ENCODE measurements at places on chromosomes 16 and 17.

- no peak for DNase-seq
These were observed 95.3 kb downstream of the ZNF18 start for GRCh38 chr17:11901931-11902330.

DNA sequence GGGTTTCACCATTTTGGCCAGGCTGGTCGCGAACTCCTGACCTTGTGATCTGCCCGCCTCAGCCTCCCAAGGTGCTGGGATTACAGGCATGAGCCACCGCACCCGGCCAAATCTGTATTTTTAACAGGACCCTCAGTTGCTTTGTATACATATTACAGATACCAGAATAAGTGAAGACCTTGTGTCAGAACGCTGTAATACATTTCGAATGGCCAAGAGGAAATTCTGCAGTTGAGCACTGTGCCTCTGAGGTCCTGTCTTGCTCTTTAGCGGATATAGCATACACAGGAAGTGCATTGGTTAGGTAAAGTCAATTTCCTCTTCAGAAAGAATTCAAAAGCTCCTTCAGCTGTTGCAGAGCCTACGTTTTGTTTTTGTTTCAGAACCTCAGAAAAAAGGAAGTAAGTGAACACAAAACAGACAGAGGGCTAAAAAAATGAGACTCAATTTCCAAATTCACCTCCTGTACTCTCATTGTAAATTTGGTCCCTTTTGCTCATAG, 15.7 kb downstream of the CRLF3 start:
- peak; percentile 85 for DNase-seq

DNA sequence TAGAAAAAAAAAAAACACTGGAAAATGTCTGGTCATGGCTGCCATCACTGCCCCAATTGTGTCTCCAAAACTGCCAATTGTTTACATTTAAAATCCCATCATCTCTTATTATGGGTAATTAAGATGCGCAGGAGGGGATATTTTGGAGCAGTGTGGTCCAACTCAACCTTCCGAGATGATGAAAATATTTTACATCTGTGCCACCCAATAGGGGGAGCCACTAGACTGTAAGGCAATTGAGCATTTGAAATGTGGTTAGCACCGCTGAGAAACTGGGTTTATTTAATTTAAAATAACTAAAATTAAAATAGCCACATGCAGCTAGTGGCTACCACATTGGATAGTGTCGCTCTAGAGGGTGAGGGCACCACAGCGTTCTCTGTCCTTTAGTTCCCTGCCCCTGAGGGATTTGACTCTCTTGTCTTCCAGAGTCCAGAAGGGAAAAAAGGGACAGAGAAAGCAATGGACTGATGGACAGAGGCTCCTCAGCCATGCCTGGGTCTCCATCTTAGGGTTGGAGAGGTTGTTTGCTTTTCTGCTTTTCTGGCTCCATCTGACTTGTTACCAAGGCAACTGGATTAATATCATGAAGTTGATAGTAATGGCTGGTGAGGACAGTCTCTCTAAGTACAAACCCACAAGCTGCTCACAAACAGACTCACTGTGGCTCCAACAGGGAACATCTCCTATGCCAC, 3.5 kb downstream of the MPO start:
- DNase-seq = peak; percentile 68

DNA sequence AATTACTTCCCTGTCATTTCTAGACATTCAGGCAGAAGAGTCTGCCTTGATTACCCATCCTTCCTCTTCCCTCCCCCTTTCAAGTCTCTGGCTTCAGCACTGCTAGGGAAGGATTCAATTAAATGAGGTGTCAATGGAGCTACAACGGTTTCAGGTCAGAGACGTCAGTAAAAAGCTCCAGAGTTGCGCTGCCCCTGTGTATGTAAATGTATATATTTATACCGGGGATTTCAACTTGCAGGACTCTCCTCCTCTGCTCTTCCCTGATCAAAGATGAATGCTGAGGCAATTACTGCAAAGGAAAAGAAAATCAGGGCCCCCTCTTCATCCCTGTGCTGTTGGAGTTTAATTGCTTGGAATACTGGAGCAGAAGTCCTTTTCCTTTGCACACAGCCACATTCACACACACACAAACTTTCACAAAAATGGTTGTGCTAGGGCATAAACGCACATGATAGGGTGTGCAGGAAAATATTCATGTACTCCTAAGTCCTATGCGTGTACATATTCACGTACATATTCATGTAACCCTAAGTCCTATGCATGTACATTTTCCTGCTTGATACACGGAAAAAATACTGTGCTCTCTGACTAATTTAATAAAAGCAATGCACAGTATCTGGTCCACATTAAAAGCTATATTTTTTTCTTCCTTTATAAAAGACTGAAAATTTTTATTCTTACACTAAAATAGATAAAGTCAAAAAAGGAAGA, 129.7 kb upstream of the PMFBP1 start:
- DNase-seq = no peak

DNA sequence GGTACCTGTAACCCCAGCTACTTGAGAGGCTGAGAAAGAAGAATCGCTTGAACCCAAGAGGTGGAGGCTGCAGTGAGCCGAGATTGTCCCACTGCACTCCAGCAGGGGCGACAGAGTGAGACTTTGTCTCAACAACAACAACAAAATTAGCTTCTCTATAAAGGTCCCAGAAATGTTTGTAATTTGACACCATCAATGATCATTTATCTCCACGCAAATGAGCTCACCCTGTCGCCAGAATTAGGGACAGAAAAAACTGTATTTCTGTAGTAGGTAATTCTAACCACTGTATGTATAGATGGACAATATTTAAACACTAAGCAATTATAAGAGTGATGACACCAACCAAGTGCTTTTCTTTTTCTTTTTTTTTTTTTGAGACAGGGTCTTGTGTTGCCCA, 10.7 kb downstream of the C17orf78 start:
- DNase-seq = no peak

DNA sequence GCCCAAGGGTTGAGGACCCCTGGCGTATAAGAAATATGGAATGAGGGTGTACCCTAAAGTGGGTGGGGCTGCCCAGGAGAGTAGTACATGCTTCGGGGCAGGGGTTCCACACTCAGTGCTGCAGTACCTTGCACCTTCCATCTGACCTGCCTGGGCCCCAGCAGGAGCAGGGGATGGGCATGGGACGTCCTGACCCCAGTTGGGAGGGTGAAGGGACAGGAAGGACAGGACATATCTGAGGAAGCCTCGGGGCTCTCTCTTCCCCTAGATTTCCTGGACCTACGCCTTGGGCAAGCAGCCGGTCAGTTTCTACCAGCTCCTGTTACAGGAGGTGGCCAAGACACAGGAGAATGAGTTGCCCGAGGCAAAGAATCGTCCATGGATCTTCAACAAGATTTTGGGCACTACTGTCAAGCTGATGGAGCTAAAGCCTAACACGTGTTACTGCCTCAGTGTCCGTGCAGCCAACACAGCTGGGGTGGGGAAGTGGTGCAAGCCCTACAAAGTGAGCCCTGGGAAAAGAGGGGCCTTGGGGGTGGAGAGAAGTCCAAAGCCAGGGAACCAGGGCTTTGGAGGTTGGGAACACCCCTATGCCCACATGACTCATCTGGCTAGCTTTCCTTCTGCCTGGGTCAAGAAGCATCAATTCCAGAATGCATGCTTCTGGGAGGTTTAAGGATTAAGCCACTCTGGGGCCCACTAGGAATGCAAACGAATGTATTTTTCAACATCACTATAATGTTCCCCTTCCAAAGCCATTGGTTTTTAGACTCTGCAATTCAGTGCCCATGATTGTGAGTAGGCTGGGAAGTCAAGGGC, 7.9 kb downstream of the FNDC8 start:
- DNase-seq = no peak

DNA sequence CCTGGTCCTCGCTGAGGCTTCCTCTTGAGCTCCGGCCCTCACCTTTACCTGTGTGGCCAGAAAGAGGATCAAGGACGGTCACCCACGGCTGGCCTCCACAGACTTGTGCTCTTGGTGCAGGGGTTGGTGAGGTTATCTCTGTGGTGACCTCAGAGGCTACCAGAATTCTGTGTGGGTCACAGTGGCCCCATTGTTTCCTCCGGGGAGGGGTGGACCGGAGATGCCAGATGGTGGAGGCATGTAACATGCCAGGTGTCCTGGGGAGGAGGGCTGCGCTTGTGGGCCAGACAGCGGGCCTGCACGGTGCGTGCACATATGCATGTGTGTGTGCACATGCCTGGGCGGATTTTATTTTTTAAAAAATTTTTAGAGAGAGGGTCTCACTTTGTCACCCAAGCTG, 6.3 kb downstream of the SGCA start:
- DNase-seq = no peak

DNA sequence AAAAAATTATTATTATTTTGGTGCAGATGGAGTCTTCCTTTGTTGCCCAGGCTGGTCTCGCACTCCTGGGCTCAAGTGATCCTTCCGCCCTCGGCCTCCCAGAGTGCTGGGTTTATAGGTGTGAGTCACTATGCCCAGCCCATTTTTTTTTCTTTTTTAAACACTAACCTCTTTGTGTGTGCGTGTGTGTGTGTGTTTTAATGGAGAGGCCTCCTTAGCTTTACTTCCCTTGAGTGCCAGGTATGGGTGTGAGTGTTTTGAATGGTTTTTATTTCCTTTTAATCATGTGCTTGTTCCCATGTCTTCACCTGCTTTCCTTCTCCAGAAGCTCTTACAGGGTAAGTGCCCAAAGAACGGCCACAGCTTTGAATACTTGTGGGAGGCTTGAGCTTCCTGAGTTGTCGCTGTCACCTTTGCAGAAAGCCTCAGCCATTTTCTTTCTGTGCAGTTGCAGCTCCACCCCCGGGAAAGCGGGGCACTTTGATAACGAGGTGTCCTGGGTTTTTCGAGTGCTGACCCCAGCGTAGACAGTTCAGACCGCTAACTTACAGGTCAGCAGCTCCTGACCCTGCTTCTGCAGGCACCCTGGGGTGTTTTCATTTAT, 22.6 kb downstream of the AKAP1 start:
- DNase-seq = no peak

GRCh38 chr16:28189245-28189644, 22.5 kb downstream of the XPO6 start:
- no peak for DNase-seq

DNA sequence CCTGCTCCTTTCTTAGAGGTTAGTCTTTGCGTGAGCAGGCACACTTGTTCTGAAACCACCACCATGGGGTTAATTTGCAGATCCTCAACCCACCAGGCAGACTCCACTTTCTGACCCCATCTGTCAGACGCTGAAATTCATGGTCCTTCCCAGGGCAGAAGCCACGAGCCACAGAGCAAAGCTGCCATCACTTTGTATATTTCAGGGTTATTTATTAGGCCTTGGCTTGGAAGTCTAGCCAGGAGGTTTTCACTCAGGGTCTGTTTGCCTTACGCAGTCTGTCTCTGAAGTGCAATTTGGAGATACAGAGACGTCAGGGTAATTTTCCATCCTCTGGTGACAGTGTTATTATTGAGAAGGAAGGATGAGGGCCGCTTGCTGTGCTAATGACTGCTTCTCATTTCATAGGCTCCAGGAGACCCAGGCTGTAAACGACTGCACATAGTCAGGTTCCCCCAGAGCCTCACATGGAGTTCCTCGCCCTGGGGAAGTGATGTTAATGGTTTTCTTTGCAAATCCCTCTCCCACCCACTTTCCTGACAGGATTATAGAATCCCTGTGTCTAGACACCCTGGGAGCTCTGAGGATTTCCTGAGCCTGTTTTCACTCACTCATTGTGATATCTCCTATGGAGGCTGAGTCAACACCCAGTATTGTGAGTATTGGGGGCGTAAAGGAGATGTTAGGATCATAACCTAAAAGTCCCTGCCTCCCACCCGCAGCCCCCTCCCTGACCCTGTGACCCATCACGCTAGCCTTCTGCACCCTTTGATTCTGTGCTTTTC, 269.0 kb downstream of the ABCC12 start:
- DNase-seq = no peak

DNA sequence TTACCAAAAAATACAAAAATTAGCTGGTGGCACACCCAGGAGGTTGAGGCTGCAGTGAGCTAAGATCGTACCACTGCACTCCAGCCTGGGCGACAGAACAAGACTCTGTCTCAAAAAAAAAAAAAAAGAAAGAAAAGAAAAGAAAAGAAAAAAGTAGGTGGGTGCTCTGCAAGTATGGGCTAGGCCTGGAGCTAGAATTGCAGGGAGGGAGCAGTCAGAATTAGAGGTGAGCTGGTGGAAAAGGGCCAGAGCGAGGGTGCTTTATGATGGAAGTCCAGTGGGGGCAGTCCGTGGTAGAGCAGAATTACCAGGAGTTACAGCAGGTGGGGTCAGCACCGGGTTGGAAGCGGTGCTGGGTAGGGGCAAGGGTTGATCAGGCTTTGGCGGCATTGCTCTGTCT, 57.0 kb upstream of the KDM6B start:
- no peak for DNase-seq

DNA sequence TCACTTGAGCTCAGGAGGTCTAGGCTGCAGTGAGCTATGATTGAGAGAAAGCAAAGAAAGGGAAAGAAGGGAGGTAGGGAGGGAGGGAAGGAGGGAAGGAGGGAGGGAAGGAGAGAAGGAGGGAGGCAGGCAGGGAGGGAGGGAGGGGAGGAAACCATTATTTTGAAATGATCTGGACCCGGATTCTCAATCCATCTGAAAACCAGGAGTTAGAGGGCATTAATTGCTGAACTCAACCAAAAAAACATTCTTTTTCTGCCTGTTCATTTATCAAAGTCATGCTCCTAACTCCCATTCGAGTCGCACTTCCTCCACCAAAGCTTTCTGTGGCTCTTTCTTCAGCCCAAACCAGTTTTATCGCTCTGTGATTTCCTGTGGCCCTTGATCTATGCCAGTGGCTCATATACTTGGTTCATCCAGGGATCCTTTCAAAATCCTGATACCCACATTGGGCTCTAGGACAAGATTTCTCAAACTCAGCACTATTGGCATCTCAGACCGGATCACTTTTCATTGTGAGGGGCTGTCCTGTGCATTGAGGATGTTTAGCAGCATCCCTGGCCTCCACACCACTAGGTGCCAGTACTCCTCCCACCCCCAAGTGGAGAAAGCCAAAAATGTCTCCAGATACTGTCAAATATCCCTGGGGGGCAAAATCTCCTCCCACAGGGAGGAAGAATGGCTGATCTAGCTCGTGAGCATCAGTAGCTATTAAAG, 38.2 kb downstream of the CMTM4 start:
- peak; percentile 29 for DNase-seq

- DNase-seq = no peak
These were observed 985.7 kb downstream of the CDH8 start for GRCh38 chr16:61050547-61050946.

- no peak for DNase-seq
These were observed 24.2 kb downstream of the GPRC5B start for GRCh38 chr16:19860166-19861041.

DNA sequence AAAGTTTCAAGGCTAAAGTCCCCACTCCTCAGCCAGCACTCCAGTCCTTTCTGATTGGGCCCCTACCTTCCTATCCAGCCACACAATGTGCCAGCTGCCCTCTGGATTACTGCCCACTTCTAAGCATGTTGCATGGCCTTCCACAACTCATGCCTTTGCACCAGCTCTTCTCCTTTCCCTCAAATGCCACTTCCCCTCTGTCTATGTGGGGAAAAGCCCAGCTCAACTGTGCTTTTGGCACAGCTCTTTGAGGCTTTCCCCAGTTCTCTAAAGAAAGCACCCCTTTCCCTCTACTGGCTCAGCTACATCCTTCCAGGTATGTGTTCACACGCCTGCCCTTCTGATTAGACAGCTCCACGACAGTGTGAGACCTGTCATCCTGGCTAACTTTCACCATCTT, 18.5 kb downstream of the GTF3C1 start:
- peak; percentile 60 for DNase-seq
